ENCODE measurements at places on chromosomes 7 and 10.

- no peak for DNase-seq
Observed at GRCh38 chr7:53521638-53522184, 486.3 kb downstream of the POM121L12 start.

GRCh38 chr10:97532935-97533671, 34.4 kb downstream of the UBTD1 start:
- no peak for DNase-seq

DNA sequence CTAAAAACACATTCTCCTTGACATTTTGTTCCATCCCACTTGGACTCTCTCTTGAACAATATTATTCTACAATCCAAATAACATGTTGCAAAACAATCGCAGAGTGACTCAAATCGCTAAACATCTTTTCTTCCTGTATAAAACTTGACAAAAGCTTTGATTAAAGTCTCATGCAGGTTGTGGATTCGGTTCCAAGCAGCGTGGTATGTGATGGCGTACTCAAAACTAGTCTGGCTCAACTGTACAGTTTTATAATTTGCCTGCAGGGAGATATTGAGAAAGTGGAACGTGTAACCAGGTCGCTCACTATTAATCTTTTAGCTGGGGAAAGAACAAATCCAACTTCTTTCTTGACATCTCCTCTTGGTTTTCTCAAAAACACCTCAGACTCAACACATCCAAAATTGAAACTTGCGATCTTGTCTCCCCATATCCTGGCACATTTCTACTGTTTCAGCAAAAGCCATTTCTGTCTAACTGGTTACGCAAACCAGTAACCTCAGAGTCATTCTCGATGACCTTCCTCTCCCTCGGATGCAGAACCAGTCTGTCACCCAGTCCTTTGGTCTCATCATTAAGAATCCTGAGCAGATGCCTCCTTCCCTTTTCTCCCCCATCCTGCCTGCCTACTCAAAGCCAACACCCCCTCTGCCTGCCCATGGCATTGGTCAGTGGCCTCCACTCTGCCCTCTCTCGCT, 100.1 kb downstream of the CACNB2 start:
- DNase-seq: no peak

DNA sequence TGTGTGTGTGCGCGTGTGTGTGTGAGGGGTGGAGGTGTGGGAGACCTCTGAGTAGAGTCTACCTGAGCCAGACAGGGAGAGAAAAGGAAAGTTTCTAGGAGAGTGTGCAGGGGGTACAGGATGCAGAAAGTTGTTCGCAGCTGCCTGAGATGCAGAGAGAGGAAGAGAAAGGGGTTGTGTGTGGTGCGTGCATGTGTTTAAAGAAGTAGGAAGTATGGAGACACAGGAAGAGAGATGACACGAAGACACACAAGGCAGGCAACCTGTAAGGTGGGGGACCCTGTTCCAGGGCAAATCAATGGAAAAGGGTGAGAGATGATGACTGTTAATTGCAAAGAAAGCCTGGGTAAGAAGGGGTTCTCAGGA, 52.2 kb downstream of the C10orf105 start:
- no peak for DNase-seq

All from stimulated activated CD8-positive, alpha-beta memory T cell treated with anti-CD3 and anti-CD28 coated beads, Interleukin-4, amount 100 ng/mL, for 24 hours (primary cell).